ENCODE measurements at places on chromosomes 3 and 15.

DNA sequence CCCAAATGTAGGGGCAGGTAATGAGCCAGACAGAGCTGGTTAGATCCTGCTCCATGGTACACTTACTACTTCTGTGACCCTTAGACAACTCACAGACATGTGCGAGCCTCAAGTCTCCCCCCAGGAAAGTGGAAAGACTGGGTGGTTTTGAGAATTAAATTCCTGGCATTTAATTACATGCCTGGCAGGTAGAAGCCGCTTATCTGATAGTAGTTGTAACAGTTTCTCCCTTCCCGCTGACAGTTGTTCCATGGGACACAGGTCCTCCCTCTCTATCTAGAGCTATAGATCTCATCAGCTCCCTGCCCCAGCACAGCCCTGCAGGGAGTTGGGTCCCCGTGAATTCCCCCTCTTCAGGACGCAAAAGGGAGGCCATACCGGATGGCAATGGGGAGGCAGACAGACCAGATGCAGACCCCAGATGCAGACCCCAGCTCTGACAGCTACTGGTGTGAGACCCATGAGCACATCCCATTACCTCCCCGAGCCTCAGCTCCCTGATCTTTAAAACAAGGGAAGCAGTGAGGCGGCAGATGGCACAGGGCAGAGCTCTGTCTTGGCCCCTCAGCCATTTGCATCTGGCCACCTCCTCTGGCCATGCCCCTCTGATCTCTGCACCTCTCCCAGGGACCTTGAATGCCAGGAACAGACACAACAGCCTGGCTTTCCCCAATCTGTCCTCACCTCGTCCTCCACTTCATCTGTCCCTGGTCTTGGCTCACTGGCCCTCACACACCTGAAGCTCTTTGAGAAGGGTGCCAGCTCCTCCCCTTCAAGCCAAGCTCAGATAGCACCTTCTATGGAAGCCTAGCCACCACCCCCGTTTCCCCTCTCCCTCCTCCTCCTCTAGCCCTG lies 34.1 kb upstream of the NR2C2 start:
- DNase-seq, result no peak

DNA sequence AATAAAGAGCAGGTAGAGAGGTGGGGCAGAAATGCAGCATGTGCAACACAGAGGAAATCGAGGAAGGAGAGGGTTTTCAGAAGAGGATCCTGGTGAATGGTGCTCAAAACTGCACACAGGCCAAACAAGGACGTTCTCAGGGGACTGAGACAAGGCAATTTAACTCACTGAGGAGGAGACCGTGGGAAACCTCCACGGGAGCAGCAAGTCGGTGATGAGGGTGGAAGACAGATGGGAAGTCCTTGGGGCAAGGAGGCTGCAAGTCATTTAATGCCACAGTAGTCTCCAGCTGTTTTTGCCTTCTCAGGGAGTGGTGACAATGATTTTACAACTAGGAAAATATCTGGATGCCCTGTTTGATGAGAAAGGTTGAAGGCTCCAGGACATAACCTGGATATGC lies 11.5 kb upstream of the PDIA5 start:
- DNase-seq, result no peak

DNA sequence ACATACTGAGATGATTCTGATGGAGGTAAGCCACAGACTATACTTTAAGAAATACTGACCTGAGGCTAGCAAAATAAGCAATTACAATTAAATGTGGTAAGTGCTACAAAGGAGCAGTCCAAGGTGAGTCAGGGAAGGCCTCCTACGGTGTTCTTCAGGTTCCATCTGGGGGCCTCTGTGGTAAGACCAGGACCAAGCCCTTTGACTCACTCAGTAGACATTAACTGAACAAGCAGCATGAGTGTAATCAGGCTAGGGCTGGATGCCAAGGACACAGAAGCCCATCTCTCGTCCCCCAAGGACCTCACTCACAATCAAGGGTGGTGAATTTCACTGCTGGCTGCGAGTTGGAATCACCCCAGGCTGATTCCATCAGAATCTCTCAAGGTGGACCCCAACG lies 37.3 kb downstream of the DZIP1L start:
- no peak for DNase-seq

DNA sequence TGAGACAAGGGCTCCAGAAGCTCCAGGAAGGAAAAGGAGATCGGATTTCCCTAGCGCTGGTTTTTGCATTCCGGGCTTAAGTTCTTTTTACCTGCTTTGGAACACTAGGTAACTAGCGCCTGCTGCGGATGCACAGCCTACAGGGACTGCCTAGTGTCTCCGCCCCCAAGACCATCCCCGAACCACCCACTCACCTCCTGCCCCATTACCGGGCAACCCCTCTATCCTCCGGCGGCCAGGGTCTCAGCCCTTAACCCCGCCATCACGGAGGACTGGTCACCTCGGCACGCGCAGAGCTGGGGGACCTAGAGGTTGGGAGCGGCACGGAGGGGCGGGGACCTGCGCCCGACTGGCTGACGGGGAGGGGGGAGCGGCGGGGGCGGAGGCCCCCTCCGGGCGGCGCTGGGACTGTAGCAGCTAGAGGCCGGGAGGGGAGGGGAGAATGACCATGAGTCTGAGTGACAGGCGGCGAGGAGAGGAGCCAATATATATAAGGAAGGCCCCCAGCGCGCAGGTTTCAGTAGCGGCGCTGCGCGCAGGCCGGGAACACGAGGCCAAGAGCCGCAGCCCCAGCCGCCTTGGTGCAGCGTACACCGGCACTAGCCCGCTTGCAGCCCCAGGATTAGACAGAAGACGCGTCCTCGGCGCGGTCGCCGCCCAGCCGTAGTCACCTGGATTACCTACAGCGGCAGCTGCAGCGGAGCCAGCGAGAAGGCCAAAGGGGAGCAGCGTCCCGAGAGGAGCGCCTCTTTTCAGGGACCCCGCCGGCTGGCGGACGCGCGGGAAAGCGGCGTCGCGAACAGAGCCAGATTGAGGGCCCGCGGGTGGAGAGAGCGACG lies at the start of gene DLL4:
Gene DLL4 (plus strand): TSS at position 520 of the 839 bp plus-strand sequence. CDS start 329 bp downstream, outside the sequence.
- DNase-seq, result no peak

DNA sequence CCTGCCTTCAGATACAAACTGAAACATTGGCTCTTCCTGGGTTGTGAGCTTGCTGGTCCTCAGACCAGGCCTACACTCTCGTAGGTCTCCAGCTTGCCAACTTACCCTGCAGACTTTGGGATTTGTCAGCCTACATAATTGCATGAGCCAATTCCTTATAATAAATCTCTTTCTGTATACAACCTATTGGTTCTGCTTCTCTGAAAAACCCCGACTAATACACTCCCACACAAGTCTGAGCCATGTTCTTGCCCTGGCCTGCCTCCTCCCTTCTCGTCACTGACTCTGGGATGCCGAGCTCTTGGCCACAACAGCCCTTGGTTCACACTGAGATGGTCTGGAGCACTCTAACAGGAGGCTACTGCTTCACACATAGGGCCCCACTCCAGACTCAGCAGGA lies 9.5 kb downstream of the CYP19A1 start:
- DNase-seq, result no peak

DNA sequence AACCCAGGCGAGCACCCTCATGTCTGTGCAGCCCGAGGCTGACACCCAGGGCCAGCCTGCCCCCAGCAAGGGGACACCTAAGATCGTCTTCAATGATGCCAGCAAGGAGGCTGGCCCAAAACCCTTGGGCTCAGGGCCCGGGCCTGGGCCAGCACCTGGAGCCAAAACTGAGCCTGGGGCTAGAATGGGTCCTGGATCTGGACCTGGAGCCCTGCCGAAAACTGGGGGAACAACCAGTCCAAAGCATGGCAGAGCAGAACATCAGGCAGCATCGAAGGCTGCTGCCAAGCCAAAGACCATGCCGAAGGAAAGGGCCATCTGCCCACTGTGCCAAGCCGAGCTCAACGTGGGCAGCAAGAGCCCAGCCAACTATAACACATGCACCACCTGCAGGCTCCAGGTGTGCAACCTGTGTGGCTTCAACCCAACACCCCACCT lies 31.4 kb upstream of the APEH start:
- no peak for DNase-seq

GRCh38 chr3:100708989-100709841 lies at the start of gene TFG:
Gene TFG, plus strand, starts transcription at chr3:100709494. Its CDS starts 4,192 bp downstream, at chr3:100713686.
- DNase-seq, result peak; percentile 94

DNA sequence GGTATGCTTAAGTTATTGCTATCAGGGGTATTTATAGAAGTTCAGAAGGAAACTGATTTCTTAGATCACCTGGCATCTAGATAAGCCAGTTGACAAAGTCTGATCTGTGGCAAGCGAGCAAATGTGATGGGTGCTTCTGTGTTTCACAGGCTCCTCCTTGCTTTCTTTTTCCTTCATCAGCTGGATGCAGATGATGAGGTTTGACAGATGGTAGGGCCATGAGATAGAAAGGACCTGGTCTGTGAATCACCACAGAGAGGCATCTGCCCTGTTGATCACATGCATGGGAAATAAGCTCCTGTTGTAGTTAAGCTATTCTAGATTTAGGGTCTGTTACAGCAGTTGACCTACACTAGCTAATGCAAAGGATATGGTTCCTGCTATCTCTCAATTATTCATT lies 372.0 kb downstream of the NEK10 start:
- DNase-seq, result no peak

GRCh38 chr3:70580021-70580420 lies 267.6 kb upstream of the MDFIC2 start:
- DNase-seq, result no peak

GRCh38 chr15:39494462-39494861 lies 86.4 kb upstream of the THBS1 start:
- no peak for DNase-seq

GRCh38 chr3:156675830-156676767 lies 1.7 kb downstream of the TIPARP start:
- DNase-seq, result peak; percentile 21

DNA sequence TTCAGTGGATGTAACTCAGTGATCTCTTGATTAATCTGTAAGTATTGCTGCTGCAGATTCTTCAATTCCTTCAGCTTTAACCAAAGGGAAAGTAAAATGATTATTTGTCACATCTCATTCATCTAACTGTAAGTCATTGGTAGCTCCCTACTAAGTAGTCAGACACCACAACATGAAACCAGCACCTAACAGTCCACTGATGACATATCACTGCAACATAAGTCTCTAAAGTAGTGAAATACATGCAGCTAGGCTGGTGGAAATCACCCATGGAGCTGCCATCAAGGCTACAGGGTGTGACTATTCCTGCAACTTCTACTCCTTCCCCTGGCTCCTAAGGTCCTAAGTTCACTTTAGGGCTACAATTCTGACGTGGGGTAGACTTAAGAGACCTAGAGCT lies 21.1 kb upstream of the HCLS1 start:
- DNase-seq, result no peak

DNA sequence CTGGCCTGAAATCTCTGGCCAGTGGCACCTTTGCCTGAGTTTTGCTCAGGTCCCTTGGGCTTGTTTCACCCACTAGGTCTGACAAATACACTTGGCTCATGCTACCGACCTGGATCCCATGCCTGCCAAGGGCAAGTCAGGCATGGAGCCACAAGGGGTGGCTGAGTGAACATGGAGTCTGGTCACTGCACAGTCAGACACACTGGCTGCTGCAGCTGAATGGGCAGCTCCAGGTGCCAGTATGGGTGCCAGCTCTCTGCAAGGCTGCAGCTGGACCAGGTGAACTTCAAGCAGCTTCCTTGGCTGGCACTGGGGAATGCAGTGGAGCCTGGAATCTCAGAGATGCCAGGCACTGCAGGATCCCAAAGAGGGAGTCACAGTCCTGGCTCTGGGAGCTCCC lies 170.3 kb downstream of the NECTIN3 start:
- no peak for DNase-seq

- no peak for DNase-seq
These were observed 384.4 kb downstream of the RSL24D1 start for GRCh38 chr15:54812383-54812782.

GRCh38 chr15:72536506-72536905 lies 62.4 kb downstream of the ARIH1 start:
- DNase-seq, result no peak

- DNase-seq, result no peak
These were observed 27.0 kb upstream of the AQP9 start for GRCh38 chr15:58110999-58111717.

DNA sequence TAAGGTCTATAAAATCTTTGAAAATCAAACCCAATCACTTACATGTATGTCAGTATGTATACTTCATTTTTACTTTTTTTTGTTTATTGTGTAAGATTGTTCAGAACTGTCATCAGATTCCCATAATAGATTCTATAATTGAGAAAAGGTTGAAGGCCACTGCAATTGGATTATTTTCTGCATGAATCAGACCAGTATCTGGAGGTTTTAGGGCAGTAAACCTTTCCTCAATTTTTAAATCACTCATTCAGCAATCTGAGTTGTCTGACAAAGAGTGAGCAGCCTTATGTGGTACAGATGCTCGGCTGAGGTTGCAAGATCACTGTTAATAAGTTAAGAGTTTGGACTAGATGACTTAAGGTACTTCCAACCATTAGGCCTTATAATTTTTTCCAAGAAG lies 96.0 kb downstream of the TP63 start:
- no peak for DNase-seq

DNA sequence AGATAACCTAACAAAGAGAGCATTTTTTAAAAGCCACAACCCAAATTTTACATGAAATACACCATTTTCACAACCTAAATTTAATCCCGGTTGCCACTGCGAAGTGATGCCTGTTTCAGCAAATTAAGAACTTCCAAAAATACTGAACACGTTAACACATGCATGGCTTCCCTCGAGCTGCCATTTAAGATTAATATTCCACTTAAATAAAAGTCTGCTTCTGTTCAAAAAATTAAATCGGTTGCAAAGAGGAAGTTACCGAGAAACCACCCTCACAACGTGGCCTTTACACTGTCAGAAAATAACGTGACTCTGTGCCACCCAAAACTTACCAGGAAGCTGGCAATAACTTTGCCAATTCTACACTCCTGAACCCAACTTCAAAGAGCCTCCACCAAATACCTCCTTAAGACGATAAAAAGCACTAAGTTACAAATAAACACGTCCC lies 1.2 kb downstream of the TBL1XR1 start:
- no peak for DNase-seq

DNA sequence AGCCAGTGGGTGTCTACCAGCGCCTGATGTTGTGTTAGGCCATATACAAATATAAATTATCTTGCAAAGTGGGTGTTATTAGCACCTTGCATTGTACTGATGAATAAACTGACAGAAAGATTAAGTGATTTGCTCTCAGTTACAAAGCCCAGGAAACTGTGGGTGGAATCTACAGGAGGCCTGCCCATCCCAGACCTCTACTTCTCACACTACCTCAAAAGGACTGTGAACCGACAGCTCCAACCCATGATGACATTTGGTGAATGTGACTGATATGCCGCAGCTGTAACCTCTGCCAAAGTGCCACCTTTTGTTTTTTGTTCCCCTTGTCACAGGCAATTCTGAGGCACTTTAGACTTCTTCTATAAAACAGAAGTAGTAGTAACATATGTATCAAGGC lies 43.7 kb upstream of the KCNMB2 start:
- no peak for DNase-seq

DNA sequence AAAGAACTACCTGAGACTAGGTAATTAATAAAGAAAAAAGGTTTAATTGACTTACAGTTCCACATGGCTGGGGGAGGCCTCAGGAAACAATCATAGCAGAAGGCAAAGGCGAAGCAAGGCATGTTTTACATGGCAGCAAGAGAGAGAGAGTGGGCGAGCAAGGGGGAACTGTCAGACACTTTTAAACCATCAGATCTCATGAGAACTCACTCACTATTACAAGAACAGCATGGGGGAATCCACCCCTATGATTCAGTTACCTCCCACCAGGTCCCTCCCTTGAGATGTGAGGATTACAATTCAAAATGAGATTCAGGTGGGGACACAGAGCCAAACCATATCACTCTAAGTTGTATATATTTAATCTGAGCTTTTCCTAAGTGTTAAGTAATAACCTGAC lies 79.0 kb upstream of the MLF1 start:
- no peak for DNase-seq

GRCh38 chr15:42549032-42549491 lies 424 bp downstream of the HAUS2 start:
- no peak for DNase-seq
